Stimulated activated CD4-positive, alpha-beta T cell treated with anti-CD3 and anti-CD28 coated beads, TNF-alpha, amount 100 ng/mL, for 24 hours (primary cell): ENCODE measurements at places on chromosomes 2 and 18.

DNA sequence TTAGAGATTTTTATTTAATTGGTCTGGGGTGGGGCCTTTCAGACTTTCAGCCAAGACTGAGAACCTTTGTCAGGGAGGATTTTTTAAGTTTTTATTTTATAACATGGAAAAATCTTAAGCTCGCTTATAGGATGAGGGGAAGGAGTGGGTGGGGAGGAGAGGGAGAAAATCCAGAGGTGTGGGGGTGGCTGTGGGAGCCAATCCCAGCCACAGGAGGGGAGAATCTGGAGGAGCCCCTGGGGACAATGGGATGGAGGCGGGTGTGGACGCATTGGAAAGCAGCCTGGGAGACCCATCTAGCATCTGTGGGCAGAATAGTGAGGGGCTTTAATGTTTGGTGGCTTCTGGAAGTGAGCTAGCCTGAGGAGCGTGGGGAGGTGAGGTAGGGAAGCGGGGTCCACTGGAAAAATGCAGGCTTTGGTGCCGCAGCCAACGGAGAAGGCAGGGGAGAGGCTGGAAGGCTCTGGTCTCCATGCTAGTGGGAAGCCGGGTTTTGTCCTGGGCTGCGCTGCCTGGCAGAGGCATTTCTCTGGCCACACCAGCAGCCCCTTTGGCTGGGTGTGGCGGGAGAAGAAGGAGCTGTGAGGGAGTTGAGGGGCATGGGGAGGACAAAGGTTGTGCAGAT lies 11.5 kb upstream of the INPP5D start:
- DNase-seq: no peak

GRCh38 chr2:84137034-84137433 lies 322.0 kb downstream of the SUCLG1 start:
- no peak for DNase-seq

- no peak for DNase-seq
Measured at GRCh38 chr18:14221689-14222088, 89.5 kb upstream of the ZNF519 start.

GRCh38 chr2:21890716-21891115 lies 766.9 kb downstream of the TDRD15 start:
- DNase-seq: no peak

- DNase-seq: no peak
Measured at GRCh38 chr2:219918254-219918653, 290.8 kb downstream of the SLC4A3 start.

- DNase-seq: no peak
Measured at GRCh38 chr2:29295845-29296244, 180.6 kb downstream of the CLIP4 start.
